Activated T-helper 2 cell treated with anti-CD3 and anti-CD28 coated beads, Interferon-gamma antibody, Interleukin-2, Interleukin-4, amounts not matched to agents 10 μg/mL and 5 μg/mL and 100 μg/mL, durations not matched to agents 14 hours and 24 hours and 36 hours (primary cell): ENCODE measurements at places on chromosomes 12 and 14.

DNA sequence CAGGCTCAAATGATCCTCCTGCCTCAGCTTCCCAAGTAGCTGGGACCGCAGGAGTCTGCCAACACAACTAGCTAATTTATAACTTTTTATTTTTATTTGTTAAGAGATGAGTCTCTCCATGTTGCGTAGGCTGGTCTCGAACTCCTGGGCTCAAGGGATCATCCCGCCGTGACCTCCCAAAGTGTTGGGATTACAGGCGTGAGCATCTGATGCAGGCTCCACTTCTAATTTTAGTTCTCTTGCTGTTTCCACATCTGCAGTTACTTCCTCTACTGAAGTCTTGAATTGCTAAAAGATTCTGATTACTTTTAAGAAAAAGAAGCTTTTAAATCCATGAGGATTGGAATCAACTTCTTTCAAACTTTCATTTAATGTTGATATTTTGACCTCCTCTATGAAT, 13.4 kb upstream of the SNX6 start:
- DNase-seq: no peak

DNA sequence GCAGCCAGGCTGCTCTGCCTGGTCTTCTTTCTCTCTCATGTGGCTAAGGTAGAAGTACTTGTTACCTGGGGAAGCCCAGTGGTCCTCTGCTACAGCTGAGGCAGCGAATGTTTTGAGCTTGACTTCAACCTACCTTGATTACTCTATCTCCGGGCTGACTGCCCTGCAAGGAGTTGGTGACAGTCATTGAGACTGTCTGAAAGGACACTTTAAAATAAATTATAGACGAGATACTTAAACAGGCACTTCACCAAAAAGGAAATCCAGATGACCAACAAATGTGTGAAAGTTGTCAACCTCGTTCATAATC, 474 bp upstream of the CIT start:
- no peak for DNase-seq

GRCh38 chr12:106281056-106281782, 21.3 kb upstream of the TCP11L2 start:
- DNase-seq: no peak

- no peak for DNase-seq
These were observed 622.9 kb downstream of the DIO2 start for GRCh38 chr14:79588398-79588797.

DNA sequence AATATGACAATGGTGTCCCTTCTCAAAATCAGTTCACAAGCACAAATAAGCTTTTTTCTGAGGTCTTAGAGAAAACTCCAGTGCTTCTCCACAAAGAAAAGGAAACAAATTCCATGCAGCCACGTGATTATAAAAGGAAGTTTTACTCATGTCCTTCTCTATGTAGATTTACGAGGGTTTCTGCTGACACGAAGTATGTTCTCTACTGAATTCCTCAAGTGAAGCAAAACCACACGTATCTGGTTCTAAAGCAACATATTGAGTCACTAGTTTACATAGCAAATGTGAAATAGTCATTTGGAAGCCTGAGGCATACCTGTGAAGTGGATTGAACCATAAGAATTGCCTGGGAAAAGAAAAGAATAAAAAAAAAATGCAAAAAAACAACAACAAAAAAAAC, 31.9 kb downstream of the BMP4 start:
- DNase-seq: no peak

DNA sequence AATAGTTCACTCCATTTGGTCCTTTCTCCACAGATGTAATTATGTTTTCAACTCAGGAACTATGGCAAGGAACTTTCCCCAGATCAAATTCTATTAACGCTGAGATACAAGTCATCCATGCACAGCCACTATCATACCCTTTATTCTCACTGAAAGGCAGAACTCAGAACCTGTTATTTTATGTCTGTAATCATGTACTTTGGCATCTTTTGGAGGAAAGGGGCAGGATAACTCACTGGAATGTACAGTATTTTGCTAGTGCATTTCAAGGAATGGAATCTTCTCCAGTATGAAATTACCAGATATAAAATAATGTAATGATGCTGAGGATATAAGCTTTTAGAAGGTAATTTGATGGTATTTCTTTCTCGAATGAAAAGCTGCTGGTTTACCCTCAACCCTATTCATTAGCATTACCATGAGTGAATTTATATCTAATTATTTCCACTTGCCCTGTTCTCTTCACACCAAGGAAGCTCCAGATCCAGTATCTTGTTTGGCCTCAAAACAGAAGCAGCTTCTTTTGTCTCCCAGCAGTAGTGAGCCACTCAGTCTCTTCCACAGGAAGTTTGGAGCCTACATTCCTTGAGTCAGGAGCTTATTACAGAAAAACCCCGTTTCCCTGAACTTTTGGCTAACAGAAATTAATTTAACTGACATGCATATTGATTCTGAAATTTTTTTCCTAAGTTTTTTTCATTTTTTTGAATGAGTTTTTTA, 10.0 kb upstream of the AMHR2 start:
- no peak for DNase-seq

- no peak for DNase-seq
These were observed 9.9 kb downstream of the SERPINA10 start for GRCh38 chr14:94282991-94283723.

- DNase-seq: no peak
These were observed 52.3 kb upstream of the EGLN3 start for GRCh38 chr14:34003082-34003668.

GRCh38 chr12:99600388-99600787, 47.2 kb upstream of the GARIN6 start:
- no peak for DNase-seq

GRCh38 chr14:102517392-102518062, 8.0 kb upstream of the ANKRD9 start:
- no peak for DNase-seq

GRCh38 chr14:36874396-36875138, 212.9 kb downstream of the PAX9 start:
- DNase-seq: no peak

- no peak for DNase-seq
These were observed 128.2 kb downstream of the SLC38A6 start for GRCh38 chr14:61109288-61109687.

- no peak for DNase-seq
These were observed 195.8 kb downstream of the FOXN3 start for GRCh38 chr14:89221109-89221810.

DNA sequence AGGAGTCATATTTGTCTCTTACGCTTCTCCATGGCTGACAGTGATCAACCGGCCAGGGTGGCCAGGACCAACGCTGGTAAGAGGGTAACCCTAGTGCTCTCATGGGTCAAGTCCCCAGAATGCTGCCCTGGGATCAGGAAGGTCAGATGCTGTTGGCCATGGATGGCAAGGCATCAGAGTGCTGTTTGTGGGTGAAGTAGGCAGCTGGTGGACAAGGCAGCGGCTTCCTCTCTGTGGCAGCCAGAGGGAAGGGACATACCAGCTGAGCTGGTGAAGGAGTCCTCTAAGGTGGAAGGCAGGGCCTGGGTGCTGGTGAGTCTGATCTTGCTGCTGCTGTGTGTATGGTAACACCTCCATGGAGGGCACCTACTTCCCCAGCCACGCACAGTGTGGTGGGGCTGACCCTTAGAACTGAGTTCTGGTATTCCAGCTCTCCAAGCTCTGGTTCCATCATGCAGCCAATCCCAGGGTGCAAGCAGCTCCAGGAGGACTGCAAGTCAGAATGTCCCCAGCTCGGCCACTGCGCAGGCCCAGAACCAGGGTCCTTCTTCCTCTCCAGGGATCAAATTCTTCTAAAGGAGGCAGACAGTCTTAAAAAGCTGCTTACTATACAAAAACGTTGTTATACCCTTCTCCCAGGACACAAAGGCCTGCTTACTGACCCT, 13.4 kb upstream of the SMOC1 start:
- no peak for DNase-seq

DNA sequence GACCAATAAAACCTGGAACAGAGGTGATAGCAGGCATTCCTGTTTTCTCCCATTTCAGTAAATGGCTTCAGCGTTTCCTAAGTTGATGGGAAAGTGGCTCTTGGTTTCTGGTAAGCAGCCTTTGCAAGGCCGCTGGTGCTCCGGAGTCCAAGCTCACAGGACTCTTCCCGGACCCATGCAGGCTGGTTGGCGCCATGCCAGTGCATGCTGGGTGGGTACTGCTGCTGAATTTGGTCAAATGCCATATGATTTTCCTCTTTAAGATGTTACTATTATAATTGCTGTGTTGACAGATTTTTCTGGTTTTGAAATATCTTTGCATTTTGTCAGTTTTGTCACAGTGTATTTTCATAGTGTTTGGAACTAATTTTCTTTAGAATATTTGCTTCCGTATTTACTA, 27.7 kb downstream of the PPP2R5C start:
- no peak for DNase-seq

GRCh38 chr12:79451978-79452377, 238.8 kb downstream of the PAWR start:
- DNase-seq: no peak

- no peak for DNase-seq
These were observed 48.4 kb downstream of the MYRFL start for GRCh38 chr12:69873429-69873828.

GRCh38 chr12:132772606-132773005, 11.0 kb upstream of the ANKLE2 start:
- no peak for DNase-seq

- no peak for DNase-seq
These were observed 174.7 kb downstream of the ESR2 start for GRCh38 chr14:64119500-64119899.

DNA sequence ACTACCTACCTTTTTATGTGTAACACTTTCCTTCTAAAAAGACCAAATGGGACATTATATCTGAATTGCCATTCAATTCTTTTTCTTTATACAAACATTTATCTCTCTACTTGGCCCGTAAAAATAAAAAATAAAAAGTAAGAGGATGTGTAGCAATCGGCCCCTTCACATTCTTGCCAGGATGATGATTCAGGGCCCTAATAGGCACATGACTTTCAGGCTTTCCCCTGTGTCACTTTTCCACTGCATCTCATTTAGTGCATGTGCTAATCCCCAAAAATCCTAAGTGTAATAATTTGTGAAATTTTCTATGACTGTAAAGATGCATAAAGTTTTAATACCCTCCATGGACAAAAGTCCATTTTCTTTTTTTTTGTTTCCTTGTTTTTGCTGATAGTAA, 23.0 kb upstream of the ATP2B1 start:
- no peak for DNase-seq

DNA sequence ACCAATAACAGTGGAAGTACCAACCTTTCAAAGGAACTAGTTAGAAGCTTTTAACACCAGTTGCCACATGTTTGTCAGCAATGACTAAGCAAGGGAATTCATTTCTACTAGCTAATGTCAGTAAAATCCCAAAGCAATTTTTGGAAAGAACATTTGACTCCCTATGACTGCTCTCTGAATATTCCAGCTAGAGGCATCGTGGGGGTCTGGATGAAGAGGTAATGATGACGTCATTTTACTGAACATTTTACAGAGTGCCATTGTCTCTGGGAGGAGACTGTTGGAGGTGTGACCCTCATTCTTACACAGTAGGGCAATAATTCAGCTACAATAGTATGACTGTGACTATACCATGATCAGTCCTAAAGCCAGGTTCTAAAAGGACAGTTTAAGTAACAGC, 204.8 kb downstream of the ITPR2 start:
- DNase-seq: no peak

DNA sequence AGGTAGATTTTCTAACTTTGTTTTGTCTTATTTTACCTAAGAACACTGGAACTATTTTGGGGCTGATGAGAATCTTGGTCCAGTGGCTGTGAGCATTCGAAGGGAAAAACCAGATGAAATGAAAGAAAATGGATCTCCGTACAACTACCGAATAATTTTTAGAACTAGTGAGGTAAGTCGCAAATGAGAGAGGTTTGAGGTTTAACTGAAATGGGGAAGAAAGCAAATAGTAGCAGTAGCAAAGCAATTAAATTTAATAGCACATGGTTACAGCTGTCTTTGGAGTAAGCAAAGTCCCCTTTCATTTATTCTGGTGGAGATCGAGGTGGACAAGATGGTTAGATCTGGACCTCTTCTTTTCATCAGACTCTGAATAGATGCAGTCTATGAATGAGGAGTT, 313.5 kb upstream of the RGS6 start:
- no peak for DNase-seq

DNA sequence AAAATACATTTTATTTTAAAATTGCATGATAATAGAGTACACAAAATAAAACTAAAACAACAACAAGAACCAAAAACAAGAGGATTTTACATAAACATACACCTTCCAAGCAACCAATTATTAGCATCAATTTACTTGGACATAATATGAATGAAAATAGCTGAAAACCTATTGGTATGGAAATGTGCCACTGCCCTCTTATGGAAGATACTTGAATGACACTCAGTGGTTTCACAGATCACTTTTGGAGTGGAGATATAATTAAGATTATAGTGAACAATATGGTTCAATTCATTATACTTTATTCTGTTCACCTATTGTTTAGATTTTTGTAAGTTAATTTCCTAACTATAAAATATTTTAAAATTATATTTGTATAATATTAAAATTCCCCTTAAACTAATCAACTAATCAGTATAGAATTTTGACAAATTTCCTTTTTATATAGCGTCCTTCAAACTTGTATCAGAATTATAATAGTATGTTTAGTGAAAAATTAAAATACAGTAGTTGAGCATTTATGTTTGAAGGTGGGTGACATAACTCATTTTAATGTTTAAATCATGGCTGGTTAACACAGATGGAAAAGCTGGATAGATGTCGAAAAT, 70.1 kb downstream of the SLC6A15 start:
- DNase-seq: no peak

- DNase-seq: no peak
These were observed 89.7 kb upstream of the CPM start for GRCh38 chr12:69022674-69023073.

GRCh38 chr12:132702640-132703039, 8.0 kb upstream of the PGAM5 start:
- DNase-seq: no peak
